Activated effector memory CD4-positive, alpha-beta T cell treated with Interleukin-2 at 50 U/mL for 16 hours (primary cell): ENCODE measurements at places on chromosomes 11 and 22.

- DNase-seq = no peak
Observed at GRCh38 chr11:119545978-119546915, 123.3 kb upstream of the THY1 start.

- no peak for DNase-seq
Observed at GRCh38 chr11:88313441-88313840, 24.1 kb downstream of the CTSC start.

DNA sequence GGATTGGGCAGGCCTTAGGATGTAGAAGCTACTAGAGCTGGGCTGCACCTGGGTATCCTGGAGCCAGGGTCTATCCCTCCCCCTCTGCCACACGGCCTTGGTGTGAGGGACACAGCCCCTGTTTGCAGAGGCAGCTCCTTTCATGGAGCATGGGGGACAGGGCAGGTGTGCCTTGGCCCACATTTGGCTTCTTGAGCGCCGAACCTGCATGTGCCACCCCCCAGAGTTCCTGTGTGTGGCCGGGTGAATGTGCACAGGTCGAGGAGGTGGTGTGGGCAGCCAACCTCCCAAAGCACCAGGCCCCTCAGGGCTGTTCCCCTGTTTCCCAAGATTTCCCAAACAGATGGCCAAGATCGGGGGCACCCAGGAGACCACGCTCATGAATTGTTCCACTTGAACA, 7.9 kb upstream of the KCNQ1OT1 start:
- DNase-seq = no peak

GRCh38 chr11:34971928-34972327, 55.5 kb downstream of the PDHX start:
- DNase-seq = no peak

GRCh38 chr11:2305140-2305778, 3.4 kb downstream of the TSPAN32 start:
- peak; percentile 71 for DNase-seq

DNA sequence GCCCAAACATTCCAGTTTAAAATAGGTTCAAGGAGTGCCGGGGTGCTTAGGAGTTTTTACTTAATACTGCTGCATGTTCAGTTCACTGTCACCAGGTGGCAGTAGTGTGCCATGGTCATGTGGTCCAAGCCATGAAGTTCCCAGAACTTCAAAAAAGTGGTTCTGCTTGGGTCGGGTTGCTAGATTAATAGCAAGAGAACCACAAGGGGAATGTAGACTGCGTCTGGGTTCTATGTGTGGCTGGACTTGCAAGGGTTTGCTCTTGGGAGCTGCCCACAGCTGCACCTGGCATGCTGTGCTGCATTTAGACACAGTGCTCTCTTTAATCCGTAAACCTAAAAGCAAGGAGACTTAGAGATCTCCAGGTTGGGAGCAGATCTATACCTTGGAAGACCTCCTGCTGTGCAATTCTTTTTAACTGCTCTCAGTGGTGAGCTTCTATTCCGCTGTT, 6.5 kb upstream of the SPON1 start:
- peak; percentile 21 for DNase-seq
